Omental fat pad (tissue), 4 donors: ENCODE measurements at places on chromosomes 1 and 21.

- no peak for DNase-seq
These were observed 1.7 kb downstream of the ALDH9A1 start for GRCh38 chr1:165696625-165697100.

- no peak for DNase-seq
These were observed 4.7 kb downstream of the RIMKLA start for GRCh38 chr1:42385283-42385682.

DNA sequence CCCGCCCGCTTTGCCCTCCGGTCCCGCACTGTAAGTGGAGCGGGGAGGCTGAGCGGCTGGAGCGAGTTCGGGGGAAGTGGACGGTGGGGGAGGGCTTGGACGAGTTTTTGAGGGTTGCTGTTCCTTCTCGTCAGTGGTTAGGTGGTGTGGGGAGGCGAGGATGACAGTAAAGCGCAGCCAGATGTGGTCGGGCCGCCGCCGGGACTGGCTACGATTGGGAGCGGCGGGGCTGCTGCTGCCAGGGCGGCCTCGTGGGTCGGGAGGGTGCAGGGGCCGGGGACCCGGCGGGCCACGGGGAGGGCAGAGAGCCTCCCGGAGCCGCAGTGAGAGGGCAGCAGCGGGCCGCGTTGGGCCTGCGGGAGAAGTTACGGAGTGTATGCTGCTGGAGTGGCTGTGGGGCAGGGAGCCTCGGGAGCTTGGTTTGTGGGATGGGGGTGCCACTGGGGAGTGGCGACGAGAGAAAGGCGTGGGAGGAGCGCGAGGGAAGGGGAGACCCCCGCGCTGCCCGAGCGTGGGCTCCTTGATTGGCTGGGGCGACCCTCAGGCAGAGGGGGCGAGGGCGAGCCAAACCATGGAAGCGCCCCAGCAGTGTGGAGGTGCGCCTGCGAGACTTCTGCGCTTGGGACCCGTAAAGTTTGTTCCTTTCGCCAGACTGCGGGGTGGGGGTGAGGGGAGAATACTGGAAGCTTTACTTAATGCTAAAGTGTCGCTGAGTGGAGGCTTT, 2.1 kb downstream of the ADGRL2 start:
- no peak for DNase-seq

- no peak for DNase-seq
These were observed 55.0 kb upstream of the RIPK4 start for GRCh38 chr21:41821756-41822431.

- no peak for DNase-seq
These were observed 3.4 kb downstream of the ATP1A4 start for GRCh38 chr1:160154790-160155189.

DNA sequence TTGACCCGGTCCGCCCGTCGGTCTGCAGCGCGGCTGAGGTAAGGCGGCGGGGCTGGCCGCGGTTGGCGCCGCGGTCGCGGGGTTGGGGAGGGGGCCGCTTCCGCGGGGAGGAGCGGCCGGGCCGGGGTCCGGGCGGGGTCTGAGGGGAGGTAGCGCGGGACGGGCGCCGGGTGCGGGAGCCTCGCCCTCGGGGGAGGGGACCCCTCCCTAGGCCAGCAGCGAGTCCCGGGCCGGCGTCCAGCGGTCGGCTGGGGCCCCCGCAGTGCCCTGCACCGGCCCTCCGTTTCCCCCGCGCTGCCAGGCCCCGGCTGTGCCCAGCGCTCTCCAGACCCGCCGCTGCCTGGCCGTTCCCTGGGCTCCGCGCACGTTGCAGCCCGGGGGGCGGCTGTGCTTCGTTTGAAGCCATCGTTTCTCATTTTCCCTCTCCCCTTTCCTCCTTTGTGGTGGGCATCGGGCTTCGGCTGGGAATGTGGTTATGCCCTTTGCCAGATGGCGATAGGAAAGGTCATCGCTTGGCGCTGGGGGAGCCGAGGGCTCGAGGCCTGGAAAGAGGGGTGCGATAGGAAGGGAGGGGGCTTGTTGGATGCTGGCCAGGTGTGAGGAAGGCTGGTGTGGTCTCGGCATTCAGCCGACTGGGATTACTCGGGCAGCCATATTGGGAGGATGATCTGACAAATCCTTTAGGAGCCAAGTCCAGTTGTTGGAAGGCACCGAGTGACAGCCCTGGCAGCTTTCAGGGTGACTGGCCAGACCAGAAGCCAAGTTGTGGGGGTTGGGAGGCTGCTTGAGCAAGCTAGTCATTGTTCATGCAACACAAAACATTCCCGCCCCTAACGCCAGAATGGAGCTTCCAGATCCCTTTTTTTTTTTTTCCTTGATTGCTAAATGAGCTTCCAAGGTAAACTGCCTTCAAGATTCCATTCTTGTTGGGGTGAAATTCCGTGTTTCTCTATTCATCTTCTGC, 753 bp downstream of the KIF1B start:
- DNase-seq: peak; percentile 83

DNA sequence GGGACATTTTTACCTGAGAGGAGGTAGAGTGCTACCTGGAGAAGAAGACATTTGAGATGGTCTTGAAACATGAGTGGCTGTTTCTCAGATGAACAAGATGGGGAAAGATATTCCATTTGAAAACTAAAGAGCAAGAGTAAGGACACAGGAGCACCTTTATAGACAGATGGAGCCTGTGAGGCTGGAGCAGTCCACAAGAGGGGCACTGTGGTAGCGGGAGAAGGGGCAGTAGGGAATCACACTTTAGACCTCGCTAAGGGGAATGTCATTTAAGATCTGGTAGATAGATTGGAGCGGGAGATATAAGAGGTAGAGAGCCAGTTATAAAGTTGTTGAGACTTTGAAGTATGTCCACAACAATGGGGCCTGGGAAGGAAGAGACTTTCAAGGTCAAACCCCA, 23.4 kb downstream of the DYNLT5 start:
- no peak for DNase-seq

GRCh38 chr1:114113411-114114184, 40.1 kb downstream of the SYT6 start:
- no peak for DNase-seq

GRCh38 chr21:34075091-34075425, 1.7 kb downstream of the MRPS6 start:
- no peak for DNase-seq

DNA sequence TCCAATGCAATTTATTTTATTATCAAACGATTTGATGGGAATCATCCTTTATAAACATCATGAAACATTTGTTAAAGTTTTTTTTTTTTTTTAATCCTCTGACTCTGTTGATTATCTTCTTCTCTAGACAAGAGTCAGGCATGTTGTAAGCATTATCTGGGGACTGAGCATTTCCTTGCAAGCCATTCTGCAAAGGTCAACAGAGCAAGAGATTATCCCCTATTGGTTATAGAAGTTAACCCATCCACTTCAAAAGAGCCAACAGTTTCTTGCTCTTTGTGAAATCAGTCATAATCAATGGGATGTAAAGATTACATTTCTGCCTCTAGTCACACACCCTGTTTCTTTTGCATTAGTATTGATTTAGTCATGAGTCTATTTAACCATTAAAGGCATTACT, 368.8 kb upstream of the ADGRL4 start:
- no peak for DNase-seq

DNA sequence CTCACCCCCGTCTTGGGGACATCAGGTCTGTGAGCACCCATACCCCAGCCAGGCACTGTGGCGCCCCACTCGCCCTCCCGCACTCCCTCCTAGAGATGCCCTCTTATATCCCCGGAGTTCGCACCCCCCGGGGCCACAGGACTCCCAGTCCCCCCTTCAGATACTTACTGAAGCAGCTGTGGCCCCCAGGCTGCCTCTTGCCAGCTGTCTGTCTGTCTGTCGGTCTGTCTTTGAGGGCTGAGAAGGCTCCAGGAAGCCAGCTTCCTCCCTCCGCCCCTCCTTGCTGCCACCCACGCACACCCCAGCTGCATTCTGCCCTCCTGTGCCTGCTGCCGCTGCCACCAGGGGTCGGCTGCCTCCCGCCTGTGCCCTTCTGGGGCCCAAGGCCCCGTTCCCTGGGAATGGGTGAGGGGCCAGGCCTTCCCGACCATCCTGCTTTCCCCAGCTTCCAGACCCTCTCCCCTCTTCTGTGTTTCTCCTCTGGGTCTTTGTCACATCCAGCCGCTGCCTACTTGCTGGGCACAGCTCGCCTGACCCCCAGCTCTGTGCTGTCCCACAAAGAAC, at the start of gene PTPN7:
TSS of gene PTPN7 (minus strand) at position 226 of the 564 bp plus-strand sequence. CDS start 1,200 bp downstream, outside the sequence.
- no peak for DNase-seq

DNA sequence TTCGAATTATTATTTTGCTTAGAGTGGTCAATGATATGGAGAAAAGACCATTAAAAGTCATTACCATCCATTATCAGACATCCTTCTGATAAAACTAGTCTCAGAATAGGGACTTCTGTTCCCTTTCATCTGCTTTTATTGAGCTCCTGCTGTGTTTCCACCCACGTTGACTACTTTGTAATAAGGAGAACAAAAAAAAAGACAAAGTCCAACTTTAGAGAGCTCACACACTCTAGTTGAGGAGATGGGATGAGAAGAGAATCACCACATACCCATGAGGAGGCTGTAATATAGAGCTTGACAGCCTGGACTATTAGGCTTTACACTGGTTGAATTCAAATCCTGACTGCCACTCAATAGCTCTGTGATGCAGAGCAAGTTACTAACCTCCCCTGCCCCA, 27.8 kb upstream of the ALDH9A1 start:
- DNase-seq: no peak

DNA sequence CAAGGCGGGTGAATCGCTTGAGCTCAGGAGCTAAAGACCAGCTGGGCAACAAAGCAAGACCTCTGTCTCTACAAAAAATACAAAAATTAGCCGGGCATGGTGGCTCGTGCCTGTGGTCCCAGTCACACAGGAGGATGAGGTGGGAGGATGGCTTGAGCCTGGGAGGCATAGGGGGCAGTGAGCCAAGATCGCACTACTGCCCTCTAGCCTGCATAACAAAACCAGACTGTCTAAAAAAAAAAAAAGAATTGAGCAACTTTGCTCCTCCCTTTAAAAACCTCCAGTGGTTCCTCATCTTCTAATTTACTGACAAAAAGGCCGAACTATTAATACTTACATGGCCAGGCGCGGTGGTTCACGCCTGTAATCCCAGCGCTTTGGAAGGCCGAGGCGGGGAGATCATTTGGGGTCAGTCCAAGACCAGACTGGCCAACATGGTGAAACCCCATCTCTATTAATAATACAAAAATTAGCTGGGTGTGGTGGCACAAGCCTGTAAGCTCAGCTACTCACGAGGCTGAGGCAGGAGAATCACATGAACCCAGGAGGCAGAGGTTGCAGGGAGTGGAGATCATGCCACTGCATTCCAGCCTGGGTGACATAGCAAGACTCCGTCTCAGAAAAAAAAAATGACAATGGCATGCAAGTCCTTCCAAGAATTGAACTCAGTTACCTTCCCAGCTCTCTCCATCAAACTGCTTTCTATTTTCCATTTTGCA, 4.4 kb downstream of the ACBD3 start:
- no peak for DNase-seq

DNA sequence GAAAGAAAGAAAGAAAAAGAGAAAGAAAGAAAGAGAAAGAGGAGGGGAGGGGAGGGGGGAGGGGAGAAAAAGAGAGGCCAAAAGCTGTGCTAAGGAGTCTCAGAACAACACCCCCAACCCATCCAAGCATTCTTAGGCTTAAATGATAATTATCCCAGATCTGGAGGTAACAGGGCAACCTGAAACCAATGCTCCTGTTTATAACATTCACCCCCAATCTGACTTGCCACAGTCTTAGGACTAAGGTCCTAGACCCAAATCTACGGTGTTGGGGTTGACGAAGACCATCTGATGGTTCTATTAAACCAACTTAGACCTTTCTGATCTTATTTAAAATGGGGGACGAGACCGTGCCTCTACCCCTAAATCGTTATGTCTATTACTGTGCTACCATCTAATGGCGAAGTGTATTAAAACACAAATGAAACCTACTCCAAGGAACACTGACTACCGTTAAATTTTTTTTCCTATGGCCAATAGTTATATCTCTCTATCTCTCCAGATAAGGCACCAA, 119.3 kb upstream of the CDC42BPA start:
- no peak for DNase-seq

GRCh38 chr1:6348511-6349191, 44.9 kb downstream of the ACOT7 start:
- no peak for DNase-seq

DNA sequence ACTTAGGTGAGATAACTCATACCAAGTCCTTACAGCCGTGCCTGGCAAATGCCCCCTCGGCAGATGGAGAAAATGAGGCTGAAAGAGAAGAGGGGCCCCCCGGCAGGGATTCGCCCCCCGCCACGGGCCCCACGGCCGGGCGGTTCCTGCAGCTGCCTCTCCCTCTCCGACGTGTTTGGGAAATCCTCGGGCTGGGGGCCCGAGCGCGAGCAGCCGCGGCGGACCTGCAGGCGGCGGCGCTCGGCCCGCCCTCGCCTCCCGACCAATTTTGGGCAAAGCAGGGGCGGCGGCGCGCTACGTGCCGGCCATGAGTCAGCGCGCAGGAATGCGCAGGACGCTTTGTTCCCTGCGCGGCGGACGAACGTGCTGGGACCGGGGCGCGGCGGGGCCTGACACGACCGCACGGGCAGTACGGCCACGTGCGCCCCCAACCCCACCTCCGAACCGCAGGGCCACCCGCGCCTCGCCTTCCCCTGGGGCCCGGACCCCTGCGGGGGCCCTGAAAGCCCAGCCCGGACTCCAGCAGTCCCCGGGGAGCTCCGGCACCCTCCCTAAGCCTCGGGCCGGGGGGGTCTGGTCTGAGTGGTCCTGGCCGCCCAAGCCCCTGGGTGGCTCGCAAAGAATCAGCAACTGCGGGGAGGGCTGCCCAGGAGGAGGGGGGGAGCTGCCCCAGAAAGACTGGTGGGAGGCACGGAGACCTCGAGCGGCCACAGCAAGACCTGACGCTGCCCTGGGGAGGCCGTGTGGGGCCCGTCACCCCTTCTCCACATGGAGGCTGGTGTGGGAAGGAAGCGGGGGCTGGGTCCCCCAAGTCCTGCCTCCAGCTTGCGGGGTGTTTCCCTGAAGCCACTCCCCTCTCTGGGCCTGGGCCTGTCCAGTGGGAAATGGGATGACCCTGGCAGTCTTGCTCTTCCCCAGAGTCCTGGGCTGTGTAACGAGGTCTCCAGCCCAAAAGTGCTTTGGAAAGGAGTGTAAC, 11.9 kb upstream of the EDN2 start:
- DNase-seq: peak; percentile 63

DNA sequence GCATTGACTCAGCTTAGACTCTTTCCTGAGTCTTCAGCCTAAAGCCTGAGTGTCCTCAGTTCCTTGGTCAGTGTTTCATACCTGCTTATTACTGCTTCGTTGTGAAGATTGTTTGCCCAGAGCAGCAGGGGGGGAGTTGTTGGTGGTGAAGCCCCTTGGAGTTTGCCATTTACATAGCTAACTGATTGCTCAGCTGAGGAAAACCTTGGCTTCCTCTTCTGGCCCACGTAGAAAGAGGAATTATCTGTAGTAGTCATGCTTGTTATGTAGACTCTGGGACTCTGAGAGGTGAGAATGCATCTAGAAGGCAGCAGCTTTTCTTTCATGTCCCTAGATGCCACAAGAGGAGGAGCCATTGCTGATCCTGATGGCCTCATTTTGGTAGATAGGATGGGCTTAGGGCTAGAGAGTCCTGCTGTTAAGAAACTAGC, 125.9 kb downstream of the MAST2 start:
- DNase-seq: no peak

DNA sequence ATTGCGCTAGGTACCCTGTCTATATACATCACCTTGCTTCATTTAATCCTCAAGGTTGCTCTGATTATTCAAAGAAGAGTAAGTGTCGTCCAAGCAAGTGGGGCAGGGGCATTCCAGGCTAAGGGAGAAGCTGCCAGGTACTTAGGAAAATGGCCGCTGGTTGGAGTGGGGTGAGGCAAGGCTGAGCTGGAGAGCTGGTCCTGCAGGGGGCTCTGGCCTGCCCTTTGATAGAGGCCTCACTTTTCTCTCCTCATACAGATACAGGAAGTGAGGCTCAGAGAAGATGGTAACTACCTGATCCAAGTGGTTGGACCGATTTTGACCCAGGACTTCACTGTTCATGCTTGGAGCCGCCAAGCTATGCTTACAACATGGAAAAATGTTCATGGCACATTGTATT, 86.9 kb upstream of the ZBTB40 start:
- DNase-seq: no peak
